ENCODE measurements at places on chromosomes 13 and 19.

- DNase-seq, result no peak
Observed at GRCh38 chr13:47803131-47803530, 197.9 kb downstream of the SUCLA2 start.

- DNase-seq, result no peak
Observed at GRCh38 chr13:28819046-28819730, 951 bp upstream of the MTUS2 start.

DNA sequence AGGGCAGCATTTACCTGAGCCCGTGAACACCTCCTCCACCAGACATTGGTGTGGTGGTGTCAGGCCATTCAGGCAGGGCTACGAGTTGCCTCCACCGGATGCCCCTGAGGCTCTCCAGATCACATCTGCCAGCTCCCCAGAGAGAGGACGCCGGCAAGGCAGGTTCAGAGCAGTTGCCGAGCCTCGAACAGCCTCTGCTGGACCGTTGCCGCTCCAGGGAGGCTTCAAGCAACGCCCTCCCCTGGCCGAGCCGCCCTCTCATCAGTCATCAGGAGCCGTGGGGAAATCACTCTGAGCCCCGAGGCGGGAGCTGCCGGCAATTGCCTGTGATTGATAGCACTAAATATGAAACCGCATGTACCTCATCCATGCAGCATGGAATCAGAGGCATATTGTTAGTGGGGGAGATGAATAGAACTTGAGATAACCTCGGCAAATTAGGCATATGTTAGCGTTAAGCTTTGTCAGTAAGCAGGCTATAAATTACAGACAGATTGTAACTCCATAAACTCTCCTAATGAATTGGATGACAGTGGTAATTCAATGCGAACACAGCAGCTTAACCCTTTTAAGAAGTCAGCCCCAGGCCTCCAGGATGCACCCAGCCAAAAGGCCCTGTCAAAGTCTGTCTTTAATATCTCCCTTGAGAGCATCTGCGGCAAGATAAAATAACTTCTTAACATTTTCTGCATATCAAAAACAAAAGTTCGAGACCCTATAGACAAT lies 29.8 kb upstream of the SPACA7 start:
- DNase-seq, result no peak

DNA sequence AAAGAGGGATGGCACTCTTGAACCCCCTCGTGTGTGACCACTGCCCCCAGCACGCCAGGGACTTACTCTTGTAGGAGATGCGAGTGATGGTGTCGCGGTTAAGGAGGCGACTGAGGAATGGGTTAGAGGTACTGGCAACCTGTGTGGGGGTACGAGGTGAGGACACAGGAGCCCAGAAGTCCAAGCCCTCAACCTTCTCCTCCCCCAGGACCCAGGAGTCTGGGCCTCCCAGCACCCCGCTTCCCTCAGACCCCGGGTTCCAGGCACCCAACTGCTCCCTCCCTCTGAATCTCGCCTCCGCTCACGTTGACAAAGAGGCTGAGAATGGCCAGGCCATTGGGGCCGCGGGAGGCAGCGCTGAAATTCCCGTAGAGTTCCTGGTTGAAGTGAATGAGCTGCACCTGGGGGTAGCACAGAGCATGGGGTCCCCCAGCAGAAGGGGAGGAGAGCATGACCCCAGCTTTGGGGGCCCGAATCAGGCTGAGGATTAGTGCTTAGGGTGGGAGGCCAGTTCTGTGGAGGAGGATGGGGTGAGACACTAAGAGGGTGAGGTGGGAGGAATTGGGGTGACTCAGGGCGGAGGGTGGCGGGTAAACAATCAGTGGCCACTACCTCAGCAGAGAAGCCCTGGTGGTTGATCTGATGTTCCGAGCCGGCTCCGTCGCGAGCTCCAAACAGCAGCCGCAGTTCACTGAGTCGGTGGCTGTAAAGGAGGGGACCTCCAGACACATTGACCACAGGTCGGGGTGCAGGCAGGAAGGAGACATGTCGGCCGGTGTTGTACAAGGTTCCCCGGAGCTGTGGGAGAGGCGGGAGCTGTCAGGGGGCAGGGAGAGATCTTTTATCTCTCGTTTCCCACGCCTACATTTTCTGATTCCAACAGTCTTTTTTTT lies 2.5 kb upstream of the DBP start:
- no peak for DNase-seq

DNA sequence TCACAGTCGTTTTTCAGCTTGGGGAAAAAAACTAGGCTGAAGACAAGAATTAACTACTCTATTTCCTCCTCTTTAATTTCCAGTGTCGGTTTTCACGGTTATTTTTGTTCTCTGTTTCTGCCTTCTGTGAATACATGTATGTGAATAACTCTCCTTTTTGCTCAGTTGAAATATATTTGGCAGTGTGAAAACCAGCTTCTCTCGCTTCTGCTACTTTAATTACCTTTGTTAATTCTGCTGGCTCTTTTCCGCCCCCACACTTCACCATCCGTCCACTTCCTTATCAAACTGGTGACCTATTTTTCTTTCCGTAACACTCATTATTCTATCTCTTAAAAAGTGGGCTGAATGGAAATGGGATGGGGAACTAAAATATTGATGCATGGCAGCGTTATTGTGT lies 126.4 kb downstream of the POU4F1 start:
- DNase-seq, result no peak

DNA sequence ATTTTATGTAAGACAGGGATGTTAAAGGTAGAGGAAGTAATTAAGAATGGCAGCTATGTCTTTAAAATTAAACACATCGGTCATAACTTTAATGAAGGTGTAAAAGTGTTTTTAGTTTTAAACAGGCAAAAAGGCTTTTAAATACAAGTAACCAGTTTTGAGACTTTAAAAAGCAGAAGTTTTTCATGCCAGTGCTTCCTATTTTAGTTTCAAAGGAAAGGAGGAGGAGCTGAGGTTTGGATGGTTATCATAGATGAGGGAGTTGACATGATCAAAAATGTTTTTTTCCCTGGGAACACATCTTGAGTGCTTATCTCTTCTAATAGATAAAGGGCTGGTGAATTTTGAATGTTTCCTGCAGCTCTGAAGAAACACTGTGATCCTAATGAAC lies 42.9 kb downstream of the LRCH1 start:
- DNase-seq, result no peak

- no peak for DNase-seq
Observed at GRCh38 chr13:51346397-51346796, 6.9 kb downstream of the SERPINE3 start.

DNA sequence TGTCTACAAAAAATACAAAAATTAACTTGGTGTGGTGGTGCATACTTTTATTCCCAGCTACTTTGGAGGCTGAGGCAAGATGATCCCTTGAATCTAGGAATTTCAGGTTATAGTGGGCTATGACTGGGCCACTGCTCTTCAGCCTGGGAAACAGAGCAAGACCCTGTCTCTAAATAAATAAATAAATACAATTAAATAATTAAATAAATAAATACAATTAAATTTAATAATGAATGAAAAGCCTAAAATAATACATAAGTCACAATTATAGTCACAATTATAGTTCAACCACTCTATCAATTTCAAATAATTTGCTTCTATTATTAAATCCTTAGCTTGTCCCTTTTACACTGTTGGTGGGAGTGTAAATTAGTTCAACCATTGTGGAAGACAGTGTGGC lies 146.4 kb upstream of the RFC3 start:
- no peak for DNase-seq

DNA sequence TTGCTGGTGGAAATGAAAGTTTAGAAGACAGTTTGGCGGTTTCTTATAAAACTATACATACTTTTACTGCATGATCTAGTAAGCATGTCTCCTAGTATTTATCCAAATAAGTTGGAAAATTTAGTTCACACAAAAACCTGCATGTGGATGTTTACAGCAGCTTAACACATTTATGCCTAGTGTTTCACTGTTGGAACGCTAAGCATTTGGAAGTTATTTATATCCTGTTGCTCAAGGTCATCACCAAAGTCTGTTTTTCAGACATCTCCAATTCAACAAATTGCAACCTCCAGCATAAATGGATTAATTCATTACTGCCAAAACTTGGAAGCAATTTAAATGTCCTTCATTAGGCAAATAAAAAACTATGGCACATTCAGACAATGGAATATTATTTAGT lies 461.8 kb downstream of the SUCLA2 start:
- no peak for DNase-seq

DNA sequence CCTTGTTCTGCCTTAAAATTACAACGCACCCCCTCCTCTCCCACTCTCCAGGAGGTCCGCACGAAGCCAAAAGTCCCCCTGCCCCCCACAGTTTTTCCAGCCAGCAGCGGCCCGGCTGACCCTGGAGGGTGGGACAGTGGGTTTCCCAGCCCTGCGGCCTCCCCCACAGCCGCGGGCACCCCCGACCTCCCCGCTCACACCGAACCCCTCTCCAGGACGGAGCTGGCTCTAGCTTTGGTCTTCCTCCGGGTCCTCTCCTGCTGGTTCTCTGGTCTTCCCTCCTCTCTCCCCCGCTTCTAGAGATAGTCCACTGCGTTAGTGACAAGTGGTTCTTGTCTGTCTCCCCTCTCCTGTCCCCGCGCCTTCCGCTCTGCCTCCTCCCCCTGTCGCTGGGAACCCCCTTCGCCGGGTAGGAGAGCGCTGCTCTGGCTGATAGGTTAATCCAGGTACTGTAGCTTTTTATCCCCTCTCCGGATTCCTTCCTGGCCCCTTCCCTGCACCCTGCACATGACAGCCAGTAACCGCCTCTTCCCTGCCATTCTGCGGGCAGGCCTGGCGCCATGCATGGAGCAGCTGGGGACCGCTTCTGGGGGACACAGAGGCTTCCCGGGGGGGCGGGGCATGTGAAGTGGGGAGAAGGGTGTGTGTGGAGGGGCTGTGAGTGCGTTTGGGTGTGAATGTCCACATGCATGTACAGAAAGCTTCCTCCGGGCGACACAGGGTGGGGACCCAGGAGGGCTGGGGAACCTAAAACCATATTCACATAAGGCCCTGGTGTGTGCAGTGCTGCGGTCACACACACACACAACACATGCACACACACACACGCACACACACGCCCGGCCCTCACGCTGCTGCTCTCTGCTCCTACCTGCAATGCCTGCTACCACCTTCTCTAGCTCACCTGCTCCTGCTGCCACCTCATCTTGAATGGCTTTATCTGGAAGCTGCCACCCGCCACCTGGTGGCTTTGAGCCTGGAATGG lies 17.2 kb downstream of the PRR36 start:
- DNase-seq, result no peak

DNA sequence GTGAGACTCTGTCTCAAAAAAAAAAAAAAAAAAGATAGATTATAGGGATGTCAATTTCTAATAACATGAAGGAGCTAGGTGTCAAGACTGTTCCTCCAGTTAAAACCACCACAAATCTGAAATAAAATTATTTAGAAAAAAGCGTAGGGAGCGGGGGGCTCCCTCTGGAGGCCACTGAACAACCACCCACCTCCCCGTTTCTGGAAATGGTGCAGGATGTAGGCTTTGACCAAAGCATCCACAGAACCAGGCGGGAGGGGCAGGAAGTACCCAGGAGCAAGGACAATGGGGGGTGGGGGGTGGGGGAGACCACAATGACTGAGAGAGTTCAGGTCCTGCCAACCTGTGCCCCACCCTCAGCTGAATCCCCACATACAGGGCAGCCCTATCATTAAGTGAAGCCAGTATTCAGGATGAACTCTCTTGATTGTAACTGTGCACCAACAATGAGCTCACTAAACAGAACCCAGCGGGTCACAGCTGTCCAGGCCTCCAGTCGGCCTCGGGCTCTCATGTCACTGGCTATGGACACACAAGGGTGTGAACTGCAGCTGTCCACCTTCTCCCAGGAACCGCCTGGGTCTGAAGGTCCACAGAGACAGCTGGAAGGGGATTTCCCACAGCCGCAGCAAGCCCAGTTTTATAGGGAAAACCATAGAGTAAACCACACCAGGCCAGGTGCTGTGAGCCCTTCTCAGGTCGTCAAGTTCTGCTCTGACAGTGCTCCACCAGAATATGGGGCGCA lies 6.6 kb downstream of the ZSCAN18 start:
- no peak for DNase-seq

GRCh38 chr13:72368031-72368430 lies 359.4 kb downstream of the MZT1 start:
- DNase-seq, result no peak

- DNase-seq, result no peak
Observed at GRCh38 chr19:2483484-2484151, 7.7 kb downstream of the GADD45B start.

DNA sequence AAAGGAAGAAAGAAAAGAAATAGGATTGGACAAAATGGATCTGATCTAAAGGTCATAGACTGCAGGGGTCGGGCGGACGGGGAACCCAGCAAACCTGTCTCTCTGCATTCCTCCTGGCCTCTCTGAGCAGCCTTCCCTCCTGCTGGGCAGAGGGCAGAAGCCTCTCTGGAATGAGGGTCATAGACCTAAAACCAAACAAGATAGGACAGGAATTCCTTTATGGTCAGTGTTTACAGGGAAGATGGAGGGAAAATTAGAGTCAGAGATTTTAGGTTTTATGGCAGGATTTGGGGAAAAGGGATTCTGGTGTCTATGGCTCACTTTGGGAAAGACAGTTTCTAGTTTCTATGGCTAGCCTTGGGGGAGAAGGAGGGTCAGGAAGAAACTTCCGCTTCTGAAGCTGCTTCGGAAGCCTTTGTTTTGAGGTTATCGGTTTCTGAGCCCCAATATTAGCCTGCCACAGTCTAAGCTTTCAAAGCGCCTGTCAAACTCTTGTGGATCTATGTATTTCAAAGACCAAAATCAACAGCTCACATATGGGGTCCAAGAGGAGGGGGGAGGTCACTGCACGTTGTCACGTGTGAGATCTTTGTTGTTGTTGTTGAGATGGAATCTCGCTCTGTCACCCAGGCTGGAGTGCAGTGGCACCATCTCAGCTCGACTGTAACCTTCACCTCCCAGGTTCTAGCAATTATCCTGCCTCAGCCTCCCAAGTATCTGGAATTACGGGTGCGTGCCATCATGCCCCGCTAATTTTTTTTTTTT lies 18.9 kb upstream of the DPRX start:
- no peak for DNase-seq

Measured in hippocampal formation (tissue), 2 donors.